ENCODE measurements at places on chromosomes 12 and 14.
A peak's percentile ranks its signal among the peaks of the same experiment; 100 is the strongest.

DNA sequence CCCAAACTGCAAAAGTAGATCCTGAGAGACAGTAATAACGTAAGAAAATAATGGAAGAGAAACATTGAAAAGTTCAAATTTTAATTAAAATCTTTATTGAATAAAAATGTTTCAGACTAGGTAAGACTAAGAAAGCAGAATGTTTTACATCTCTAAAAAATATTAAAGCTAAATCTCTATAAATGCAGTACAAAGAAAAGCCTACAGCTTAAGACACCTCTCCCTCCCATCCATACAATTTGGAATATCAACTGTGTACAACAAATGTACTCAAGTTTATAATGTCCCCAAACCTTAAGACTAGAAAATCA lies 8.5 kb upstream of the CERS5 start:
- DNase-seq, result no peak

GRCh38 chr12:130115646-130116045 lies 46.6 kb upstream of the FZD10 start:
- DNase-seq, result no peak

GRCh38 chr14:50109342-50109741 lies 7.0 kb downstream of the VCPKMT start:
- no peak for DNase-seq

GRCh38 chr12:113005762-113006161 lies 27.4 kb downstream of the OAS2 start:
- DNase-seq, result no peak

DNA sequence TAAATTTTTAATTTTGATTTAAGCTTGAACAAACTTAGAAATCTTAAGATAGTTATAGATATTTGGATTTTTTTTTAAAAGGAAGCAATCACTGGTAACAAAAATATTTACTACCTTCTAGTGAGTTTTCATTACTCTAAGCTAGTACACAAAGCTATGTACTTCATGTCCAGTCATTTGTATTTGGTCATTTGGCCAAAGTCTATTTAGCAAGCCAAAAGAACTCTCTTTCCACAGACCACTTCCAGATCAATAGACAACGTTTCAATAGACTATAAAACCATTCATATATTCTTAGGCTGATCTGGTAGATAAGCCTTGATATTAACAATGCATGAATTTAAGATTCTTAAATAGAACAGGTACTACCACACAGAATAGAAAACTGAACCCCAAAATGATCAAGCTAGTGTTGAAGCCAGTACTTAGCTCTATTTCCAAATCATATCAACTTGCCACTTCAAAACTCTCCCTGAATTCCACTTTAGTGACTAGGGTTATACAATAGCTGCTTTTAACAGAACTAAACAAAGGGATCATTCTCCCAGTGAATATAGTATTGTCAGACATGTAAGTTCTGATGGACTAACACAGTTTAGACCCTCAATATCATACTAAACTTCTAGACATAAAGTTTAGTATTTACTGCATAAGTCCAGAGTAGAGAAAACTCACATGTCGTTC lies 21.7 kb downstream of the CAPRIN2 start:
- no peak for DNase-seq

- no peak for DNase-seq
Observed at GRCh38 chr14:39302124-39302810, 68.6 kb downstream of the MIA2 start.

DNA sequence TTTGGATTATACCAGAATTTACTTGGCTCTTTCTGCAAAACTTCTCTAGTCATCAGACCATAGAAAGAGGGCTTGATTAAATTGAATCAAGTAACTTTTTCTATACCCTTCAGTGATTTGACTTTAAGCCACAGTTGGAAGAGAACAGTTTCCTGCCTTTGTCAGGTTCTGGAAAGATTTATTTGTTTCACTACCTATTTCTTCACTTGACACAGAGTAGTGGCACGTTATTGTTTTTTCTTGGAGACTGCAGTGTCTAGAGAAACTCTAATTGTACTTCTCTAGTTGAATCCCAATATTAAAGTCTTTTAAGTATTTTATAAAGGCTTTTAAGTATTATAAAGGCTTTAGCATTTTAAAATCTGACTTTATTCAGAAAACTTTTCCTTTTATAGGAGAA lies 138.1 kb downstream of the TMEM117 start:
- DNase-seq, result no peak

GRCh38 chr12:25347716-25348592 lies 97.2 kb upstream of the KRAS start:
- DNase-seq, result no peak

DNA sequence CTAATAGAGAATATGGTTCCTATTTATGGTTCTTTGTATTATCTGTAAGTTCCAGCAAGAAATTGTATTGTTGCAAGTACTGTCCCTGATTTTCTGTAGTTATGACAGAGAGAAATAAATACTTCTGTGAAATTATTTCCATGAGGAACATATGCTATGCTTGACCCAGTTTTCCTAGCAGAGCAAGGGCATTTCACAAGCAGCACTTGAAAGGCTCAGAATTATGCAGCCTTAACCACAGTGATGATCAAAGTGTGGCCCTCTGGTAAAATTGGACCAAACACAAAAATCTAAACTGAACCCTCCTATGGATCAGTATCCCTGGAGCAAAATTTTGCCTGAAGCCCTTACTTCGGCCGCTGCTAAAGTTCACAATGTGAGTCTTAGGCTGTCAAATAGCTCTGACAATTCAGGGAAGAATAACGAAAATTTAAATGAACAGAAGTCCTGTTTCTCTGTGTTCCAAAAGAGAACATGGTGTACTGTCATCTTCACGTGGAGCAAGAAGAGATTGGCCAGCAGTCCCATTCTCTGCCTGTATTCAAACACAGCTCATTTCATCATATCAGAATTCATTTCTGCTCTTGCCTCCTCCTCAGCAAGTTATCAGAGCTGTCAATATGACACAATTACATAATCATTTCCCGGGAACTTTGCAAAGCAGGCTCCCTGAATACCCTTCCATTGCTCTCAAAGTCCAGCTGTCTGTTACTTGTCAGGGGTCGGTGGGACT lies 471.9 kb downstream of the RPS29 start:
- no peak for DNase-seq

GRCh38 chr12:93794738-93795137 lies 117.6 kb downstream of the CRADD start:
- DNase-seq, result no peak

DNA sequence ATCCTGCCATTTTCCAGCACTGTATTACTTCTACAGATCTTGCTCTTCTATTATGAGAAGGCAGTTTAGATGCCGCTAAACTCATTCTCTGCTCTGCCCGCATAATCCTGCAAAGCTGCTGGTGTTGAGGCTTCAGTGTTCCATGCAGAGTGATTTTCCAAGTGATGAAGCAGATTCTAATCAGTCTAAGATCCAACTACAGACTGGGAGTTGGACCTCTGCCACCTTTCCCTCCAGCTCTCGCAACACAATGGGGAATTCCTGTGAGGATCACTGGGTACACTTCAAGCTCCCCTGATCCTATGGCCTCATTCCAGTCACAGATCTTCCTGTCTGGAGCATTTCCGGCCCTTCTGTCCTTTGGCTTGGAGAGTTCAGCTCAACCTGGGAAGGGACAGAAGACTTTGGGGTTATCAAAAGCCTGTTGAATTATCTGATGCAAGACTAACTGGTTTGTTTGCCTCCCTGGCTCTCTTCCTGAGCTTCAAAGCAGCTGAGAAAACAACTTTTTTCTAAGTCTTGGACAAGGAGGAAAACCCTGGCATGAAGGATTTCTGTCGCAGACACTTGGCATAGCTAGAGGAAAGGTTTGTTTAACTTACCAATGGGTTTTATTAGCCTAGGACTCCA lies 333.9 kb downstream of the ZFP36L1 start:
- no peak for DNase-seq

- peak; percentile 30 for DNase-seq
Observed at GRCh38 chr14:99609245-99610170, 5.5 kb upstream of the CCDC85C start.

DNA sequence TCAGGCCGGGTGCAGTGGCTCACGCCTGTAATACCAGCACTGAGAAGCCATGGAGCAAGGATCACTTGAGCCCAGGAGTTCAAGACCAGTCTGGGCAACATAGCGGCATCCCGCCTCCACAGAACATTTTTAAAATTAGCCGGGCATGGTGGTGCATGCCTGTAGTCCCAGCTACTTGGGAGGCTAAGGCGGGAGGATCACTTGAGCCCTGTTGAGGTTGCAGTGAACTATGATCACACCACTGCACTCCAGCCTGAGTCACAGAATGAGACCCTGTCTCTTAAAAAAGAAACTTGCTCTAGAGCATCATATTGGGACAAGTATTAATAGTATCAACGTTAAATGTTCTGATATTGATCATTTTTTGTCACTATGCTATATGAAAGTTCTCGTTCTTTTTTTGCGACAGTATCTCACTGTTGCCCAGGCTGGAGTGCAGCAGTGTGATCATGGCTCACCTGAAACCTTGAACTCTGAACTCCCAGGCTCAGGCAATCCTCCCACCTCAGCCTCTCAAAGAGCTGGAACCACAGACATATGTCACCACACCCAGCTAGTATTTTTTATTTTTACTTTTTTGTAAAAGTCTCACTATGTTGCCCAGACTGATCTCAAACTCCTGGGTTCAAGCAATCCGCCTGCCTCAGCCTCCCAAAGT lies 47.7 kb downstream of the CCDC85C start:
- DNase-seq, result no peak

- DNase-seq, result no peak
Observed at GRCh38 chr12:26319511-26319910, 124.1 kb downstream of the SSPN start.

DNA sequence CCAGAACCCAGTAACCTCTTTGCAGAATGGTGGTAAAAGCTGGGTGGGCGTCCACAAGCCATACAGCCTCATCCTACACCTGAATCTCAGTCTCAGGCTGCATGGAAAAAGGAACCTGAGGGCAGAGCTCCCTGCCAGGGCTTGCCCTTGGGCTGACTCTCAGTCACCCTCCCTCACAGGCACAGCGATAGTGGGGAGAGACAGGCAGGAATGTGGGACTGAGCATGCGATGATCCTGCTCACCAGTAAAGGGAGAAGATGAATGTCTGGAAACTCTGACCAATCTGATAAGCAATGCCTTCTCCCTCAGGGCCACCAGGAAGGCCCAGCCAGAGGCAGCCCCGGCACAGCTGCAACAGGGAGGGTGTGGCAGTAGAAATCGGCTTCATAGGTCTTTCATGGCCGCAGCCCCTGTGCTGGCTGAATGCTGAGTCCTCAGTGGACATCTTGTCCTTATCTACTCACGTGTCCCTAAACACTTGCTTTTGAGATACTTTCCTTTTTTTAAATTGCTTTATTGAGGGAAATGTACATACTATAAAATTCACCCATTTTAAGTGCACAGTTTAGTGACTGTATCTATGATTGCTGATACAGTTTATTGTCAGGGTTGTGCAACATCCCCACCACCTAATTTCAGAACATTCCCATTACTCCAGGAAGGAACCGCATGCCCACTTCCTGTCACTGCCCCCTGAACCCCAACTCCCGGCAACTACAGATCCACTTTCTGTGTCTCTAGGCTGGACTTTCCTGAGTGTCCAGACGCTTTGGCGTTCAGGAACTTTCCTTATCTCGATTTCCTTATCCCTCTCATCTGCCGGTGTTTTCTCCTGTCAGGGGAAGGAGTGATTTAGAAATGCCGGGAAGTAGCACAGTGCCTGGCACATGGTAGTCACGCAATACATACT lies 258.1 kb downstream of the PCNX1 start:
- DNase-seq, result no peak

DNA sequence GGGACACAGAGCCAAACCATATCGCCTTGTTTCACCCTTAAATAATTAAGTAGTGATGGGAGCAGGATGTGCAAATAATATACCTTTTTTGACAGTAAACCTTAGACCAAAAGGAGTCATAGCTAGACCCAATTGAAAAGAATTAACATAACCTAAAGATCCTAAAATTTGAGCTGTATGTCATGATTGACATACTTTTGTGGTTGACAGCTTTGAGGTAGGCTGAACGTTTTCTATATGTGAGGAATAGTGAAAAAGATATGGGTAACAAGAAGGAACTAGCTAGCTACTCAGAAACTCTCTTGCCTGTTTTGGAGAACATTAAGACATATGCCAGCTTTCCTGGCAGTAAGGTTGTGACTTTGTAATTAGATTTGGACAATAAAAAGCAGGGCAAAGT lies 320.6 kb downstream of the KCNC2 start:
- no peak for DNase-seq

DNA sequence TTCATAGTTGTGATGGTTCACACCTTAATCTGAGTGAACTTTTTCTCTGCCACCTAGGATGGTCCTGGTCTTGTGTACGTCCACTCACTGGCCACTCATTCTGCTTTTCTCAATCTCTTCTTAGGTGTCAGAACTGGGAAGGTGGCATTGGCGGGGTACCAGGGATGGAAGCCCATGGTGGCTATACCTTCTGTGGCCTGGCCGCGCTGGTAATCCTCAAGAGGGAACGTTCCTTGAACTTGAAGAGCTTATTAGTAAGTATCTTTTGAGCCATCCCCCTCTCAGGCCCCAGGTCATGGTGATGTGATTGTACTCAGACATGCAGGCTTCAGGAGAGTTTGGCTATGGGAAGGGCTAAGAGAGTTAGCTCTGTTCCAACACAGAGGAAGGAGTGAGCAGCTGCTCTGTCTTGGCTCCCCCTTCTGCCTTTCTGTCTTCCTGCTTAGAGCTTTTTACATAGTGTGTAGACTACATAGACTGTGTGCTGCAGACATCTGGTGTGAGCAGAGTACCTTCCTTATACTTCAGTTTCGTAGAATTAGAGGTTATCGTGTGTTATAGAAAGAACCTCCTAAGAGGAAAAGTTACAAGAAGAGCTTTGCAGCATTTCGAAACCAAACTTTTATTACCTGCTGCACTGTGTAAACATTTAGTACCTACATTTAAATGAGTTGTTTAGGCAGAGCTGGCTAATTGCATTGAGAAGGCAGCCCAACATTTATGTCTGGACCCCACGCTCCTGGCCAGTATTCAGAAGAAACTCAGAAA lies 54.2 kb downstream of the FNTB start:
- no peak for DNase-seq

- no peak for DNase-seq
Observed at GRCh38 chr12:131783915-131784541, 44.2 kb upstream of the MMP17 start.

DNA sequence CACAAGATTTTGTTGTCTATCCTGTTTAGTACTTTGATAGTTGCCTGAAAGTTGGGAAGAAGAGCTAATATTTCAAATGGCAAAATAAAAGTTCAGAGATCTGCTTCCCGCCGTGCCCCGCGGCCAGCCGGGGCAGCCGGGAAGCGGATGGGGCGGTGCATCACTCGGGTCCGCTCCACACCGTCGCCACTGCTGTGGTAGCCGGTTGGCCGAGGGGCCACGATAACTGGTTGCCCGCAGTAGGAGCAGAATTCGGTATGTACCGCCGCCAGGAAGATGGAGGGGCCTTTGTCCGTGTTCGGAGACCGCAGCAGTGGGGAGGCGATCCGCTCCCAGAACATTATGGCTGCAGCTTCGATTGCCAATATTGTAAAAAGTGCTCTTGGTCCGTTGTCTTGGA lies 427.2 kb upstream of the PDE3A start:
- DNase-seq, result no peak

- no peak for DNase-seq
Observed at GRCh38 chr14:34164162-34164864, 213.4 kb upstream of the EGLN3 start.

GRCh38 chr12:46388427-46389021 lies 16.0 kb upstream of the SLC38A2 start:
- no peak for DNase-seq

GRCh38 chr14:72763892-72764291 lies 130.0 kb downstream of the DPF3 start:
- DNase-seq, result no peak

Data from stimulated activated CD4-positive, alpha-beta T cell treated with anti-CD3 and anti-CD28 coated beads, Interleukin-15, amount 100 ng/mL, for 24 hours (primary cell).